Esophagus mucosa (tissue), 1 donor: ENCODE measurements at places on chromosomes 3 and 15. TPM values are rescaled to one million over a fixed set of nuclear protein-coding genes. Genes with fewer than 3 reads are reported as not detected.

The TBCCD1 gene
- 6.6 TPM for total RNA-seq

The GOLGA8G gene
- not detected for total RNA-seq

The LSAMP gene
- total RNA-seq = 0.28 TPM

The CYP8B1 gene
- not detected for total RNA-seq

The NUP210 gene
- 14.9 TPM for total RNA-seq

The NRROS gene
- total RNA-seq = 0.40 TPM

The GPD1L gene
- total RNA-seq = 39.9 TPM

The SENP8 gene
- total RNA-seq = 1.8 TPM

The CHAC1 gene
- total RNA-seq = 31.8 TPM
